NCI-H1930 (cell line): ENCODE measurements at places on chromosomes 13 and 19.

DNA sequence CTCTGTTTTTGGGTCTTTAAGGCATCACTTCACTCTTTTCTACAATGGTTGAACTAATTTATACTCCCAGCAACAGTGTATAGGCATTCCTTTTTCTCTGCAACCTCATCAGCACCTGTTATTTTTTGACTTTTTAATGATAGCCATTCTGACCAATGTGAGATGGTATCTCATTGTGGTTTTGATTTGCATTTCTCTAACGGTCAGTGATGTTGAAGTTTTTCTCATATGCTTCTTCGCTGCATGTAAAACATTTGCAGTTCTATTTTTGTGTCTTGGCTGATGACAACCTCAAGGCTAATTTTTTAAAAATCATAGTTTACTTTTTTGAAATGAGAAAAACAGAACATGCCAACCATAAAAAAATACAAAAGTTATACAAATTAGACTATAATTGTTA lies 258.2 kb upstream of the EDNRB start:
- no peak for DNase-seq

- no peak for DNase-seq
Observed at GRCh38 chr13:98986226-98986846, 8.5 kb upstream of the DOCK9 start.

- no peak for DNase-seq
Observed at GRCh38 chr13:92256211-92256610, 857.8 kb downstream of the GPC5 start.

DNA sequence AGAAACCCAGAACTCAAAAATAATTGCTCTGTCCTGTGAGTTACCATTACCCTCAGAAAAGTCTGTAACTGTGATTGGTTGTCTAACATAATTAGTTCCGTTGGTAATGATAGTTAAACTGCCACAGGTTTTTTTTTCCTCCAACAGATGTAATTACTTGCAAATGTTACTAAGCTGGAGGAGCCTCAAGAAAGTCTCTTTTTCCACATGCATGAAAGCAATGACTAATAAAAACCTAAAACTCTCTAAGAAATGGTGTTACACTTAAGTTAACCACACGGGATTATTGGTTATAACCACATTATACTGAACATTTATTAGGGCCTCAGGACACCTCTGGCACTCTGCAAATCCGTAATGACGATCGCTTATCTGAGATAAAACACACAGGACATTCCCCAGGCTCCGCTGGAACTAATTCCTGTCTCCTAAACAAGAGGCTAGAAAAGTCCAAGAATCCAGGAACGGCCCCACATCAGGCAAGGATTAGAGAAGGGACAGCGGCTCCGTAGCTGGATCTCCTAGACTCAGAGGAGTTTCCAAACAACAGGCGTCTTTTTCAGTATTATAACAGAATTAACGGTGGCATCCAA lies 753 bp downstream of the ZNF235 start:
- DNase-seq: no peak

GRCh38 chr13:112003396-112003795 lies 63.6 kb upstream of the SOX1 start:
- no peak for DNase-seq

GRCh38 chr13:40755082-40755700 lies 15.8 kb downstream of the MRPS31 start:
- DNase-seq: no peak

DNA sequence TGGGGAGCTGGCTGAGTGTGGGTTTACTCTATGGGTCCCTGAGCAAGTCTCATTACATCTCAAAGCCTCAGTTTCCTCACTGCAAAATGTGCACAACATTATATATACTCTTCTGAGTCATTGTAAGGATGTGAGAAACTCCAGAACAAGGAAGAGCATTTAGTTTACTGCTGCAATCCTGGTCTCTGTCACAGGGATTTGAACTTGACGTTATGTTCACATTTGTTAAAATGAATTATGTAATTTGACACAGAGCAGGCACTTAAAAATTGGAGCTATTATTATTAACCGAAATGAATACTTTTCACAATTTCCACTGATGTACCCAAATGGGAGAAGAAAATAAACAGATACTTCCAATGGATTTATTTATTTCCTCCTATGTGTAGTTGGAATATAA lies 101.0 kb downstream of the STARD13 start:
- no peak for DNase-seq

GRCh38 chr13:39855236-39855635 lies 199.8 kb downstream of the COG6 start:
- no peak for DNase-seq

DNA sequence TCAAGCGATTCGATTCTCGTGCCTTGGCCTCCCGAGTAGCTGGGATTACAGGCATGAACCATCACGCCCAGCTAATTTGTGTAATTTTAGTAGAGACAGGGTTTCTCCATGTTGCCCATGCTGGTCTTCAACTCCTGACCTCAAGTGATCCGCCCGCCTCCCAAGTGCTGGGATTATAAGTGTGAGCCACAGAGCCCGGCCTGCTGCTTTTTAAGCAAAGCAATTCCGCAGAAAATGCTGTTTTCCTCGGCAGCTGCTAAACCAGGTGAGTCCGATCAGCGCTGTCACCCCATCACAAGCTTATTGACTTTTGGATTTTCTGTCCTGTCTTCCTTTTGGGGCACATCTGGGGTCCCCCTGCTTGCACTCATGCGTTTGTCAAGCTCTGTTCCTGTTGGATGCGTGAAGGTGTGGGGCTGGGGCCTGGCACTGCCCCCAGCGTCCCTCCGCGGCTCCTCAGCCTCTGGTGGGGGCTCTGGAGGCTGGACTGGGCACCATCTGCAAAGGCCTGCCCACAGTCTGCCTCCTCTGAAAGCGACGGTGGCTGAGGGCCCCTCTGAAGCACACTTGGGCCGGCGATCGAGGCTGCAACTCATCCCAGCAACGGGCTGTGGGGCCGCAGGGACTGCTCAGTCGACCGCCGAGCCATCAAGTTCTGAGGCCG lies 25.7 kb downstream of the CEBPG start:
- DNase-seq: no peak
